ENCODE measurements at places on chromosomes 2 and 18.

DNA sequence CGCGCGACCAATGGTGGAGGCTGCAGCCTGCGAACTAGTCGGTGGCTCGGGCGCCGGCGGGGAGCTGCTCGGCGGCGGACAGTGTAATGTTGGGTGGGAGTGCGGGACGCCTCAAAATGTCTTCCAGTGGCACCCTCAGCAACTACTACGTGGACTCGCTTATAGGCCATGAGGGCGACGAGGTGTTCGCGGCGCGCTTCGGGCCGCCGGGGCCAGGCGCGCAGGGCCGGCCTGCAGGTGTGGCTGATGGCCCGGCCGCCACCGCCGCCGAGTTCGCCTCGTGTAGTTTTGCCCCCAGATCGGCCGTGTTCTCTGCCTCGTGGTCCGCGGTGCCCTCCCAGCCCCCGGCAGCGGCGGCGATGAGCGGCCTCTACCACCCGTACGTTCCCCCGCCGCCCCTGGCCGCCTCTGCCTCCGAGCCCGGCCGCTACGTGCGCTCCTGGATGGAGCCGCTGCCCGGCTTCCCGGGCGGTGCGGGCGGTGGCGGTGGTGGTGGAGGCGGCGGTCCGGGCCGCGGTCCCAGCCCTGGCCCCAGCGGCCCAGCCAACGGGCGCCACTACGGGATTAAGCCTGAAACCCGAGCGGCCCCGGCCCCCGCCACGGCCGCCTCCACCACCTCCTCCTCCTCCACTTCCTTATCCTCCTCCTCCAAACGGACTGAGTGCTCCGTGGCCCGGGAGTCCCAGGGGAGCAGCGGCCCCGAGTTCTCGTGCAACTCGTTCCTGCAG, at the start of gene HOXD9:
HOXD9 (plus strand) TSS at position 37 of the 728 bp plus-strand sequence; CDS start at position 87, 50 bp downstream.
- no peak for DNase-seq

GRCh38 chr18:48892146-48892855, 58.5 kb downstream of the SMAD7 start:
- DNase-seq: no peak

DNA sequence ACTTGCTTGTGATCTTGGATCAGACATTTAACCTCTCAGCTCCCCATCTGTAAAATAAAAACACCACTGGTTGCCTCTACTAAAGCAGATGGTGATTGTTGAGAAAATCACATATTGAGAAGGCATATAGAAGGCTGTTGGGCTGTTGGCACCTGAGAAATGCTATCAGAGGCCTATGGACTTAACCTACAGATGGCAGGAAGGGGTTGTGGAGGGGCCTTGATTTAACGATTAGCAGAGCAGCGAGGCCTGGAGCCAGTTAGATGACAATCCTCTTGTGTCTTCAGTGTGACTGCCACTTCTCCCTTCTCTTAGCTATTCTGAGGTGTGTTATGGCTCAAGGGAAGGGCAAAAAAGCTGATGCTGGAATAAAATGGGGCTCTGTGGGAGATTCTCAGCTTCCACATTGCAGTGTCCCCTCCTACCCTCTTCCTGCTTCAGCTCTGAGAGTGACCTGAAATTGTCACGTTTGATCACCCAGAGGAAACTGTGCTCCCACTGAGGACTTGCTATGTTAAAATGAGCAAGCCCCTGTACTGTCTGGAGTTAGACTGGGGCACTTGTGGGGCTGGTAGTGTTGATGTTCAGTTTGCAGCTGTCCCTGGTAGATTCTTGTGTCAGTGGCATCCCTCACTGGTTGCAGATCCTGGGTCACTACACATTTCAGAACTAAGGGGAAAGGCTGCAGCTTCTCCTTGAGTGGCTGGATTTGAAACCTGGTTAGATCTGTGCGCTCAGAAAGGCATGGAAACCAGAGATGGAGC, 31.5 kb downstream of the CXCR4 start:
- DNase-seq: no peak

DNA sequence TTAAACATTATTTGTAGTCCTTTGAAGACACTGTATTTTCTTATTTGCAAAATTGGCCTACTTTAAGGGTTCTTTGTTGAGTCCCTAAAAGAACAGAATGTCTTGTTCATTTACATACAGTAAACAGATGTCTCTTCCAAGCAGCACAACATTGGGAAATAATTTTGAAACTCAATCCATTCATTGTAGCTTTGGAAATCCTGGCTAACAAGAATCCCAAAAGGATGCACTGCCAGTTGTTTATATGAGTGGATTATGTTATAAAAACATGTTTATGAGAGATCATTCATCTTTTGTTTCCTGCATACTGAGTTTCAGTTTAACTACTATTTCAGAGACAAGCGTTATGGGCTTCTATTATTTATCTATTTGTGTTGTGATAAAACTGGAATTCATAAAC, 499.3 kb downstream of the PID1 start:
- no peak for DNase-seq

DNA sequence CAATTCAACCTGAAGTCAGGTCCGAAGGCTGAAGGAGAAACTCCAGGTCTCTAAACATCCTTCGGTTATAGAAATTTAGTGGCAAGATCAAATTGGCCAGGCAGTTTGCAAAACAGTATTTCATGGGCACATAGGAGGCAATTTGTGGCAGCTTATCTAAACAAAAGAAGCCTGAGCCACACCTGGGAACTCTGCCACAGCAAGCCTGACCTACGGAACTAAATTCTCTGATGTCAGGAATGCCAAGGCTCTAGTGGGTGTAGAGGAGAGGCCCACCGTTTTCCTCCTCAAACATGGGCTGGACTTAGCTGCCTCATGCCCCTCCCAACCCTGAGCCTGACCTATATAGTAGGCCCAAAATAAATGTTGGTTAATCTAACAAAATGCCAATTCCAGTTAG, 16.0 kb downstream of the SATB2 start:
- DNase-seq: no peak

GRCh38 chr18:49708662-49709346, 104.5 kb downstream of the ACAA2 start:
- no peak for DNase-seq

Measured in left lung (tissue), 14 donors.